ENCODE measurements at places on chromosomes 2 and 18.

DNA sequence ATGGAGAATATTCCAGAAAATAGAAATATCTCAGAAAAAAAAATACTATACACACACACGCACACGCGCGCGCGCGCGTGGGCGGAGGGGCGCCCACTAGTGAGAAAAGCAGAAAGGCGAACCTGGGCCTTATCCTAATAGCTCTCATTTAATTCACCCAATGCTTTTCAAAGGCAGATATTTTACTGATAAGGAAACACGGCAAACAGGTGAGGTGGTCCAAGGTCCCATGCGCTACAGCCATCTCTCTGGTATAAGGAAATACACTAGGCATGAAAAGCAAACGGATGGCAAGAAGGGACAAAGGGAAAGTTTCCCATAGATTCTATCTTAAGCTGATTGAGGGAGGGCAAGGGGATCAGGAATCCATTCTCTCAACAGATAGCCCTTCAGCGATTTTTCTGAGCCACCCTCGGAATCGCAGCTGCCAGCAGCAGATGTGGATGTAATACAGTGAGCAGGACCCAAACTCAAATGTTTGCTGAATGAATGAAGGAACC, 136.7 kb downstream of the TMEM247 start:
- DNase-seq, result peak; percentile 70

DNA sequence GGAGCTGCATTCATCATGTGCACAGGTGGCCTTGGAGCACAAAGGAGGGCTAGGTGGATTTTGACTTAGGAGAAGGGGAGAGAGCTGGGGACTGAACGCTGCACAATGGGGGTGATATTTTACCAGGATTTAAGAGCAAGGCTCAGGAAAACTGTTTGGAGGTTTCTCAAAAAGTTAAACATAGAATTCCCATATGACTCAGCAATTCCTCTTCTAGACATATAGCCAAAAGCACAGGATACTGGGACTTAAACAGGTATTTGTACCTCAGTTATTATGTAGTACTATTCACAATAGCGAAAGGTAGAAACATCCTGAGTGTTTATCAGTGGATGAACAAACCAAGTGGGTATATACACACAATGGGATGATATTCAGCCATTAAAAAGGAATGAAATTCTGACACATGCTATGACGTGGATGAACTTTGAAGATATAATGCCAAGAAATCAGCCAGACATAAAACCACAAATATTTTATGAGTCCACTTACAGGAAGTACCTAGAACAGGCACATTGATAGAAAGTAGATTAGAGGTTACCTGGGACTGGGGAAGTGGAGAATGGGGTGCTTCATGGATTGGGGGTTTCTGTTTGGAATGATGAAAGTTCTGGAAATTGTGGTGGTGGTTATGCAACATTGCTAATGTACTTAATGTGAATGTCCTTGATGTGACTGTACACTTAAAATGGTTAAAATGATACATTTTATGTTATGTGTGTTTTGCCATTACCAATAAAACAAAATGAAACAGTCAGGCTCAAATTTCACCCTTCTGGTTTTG, 216.9 kb downstream of the HAUS1 start:
- DNase-seq, result no peak

DNA sequence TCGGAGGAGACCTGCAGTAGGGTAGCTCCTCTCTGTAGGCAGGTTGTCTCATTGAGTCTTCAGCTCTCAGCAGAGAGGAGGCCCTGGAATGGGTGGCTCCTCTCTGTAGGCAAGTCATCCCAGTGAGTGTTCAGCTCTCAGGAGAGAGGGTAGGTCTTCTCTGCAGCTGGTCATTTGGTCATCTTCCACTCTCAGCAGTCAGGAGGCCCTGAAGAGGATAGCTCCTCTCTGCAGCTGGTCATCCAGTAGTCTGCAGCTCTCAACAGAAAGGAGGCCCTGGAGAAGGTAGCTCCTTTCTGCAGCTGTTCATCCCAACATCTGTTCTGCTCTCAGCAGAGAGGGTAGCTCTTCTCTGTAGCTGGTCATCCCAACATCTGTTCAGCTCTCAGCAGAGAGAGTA, 26.0 kb upstream of the RUFY4 start:
- no peak for DNase-seq

GRCh38 chr2:145546091-145546490, 1026.2 kb upstream of the ZEB2 start:
- DNase-seq, result no peak

GRCh38 chr2:59458800-59459199, 1094.7 kb downstream of the BCL11A start:
- DNase-seq, result peak; percentile 39

Measured in NCI-H524 (cell line).